ENCODE measurements at places on chromosomes 6 and 20.

GRCh38 chr6:96246563-96246962, 230.8 kb downstream of the FUT9 start:
- DNase-seq, result no peak

DNA sequence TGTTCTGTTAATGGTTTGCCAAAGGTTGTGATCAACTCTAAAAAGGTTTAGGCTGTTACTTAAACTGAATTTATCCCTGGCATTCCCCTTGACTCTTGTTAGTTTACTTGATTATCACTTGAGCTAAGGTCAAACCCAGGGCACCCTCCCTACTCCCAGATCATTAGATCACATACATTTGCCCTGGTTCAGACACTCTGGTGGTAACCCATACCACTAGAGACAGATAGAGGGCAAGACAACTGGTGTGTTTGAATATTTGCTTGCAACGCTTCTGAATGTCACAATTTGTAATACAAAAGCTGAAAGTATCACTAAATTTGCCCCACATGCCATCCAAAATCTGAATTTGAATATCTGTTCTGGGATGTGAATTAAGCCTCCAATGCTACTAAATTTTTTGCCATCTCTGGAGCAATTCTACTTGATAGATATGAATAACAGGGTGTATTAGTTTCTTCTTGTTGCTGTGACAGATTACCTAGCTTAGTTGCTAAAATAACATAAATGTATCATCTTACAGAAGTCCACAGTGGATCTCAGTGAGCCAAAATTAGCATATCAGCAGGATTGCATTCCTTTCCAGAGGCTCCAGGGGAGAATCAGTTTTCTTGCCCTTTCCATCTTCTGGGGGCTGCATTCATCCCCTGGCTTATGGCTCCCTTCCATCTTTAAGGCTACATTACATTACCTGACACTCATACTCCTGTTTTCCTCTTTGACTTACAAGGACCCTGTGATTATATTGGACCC, 45.4 kb downstream of the FIG4 start:
- DNase-seq, result no peak

DNA sequence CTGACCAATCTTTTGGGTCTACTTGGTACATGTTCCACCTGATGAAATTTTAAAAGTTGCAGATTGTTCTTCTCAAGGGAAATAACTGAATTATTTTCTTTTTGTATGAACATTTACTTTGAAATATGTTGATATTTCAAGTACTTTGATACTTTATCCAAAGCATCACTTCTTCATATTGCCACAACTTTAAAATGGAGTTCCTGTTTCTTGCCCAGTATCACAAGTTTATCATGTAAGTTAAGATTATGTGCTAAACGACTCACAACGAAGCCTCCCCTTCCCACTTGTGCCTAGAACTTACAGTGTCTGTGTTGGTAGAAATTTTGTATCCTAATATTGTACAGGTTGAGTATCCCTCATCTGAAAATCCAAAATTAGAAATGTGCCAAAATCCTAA, 108.4 kb downstream of the ARID1B start:
- DNase-seq, result no peak

GRCh38 chr6:37522836-37523235, 23.1 kb upstream of the CCDC167 start:
- DNase-seq, result no peak

DNA sequence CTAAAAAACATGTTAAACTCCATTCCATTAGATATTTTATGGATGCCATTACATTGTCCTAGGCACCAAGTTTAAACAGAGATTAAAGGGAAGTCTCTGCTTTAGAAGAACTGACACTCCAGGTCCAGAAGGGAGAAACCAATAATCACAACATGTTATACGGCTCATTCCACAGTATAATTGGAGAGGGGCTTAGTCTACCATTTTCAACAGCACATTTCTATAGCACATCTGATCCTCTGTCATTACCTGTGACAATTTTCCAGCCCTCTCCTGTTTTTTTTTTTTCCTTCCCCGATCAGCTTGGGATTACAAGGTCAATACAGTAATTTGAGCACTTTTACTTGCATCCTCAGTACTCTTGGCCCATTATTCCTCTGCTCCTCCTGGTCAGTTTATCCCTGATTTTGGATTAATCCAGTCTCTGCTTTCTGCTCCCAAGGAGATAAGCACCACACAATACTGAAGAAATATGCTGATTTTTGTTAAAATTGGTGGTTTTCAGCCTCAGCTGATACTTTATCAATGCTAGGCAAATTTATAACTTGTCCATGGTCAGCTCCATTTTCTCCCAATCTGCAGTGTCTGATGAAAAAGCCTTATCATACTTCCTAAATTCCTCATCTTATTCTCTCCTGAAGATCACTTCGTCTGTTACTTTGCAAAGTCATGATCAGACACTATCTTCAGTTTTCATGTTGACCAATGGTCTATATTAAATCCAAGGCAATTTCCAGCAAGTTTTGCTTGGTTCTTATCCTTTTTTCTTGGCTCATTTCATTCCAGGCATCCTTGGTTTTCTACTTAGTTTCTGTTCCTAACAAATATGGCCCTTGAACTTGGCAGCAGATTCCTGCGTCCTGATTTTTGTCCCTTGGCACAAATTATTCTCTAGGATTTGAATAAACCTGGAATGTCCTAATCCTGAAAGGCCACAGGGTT, 30.8 kb upstream of the SYNCRIP start:
- no peak for DNase-seq

- no peak for DNase-seq
Observed at GRCh38 chr20:56676001-56676400, 46.9 kb downstream of the TFAP2C start.

GRCh38 chr20:13765299-13765698, 19.4 kb downstream of the ESF1 start:
- DNase-seq, result no peak

GRCh38 chr6:44649365-44650025, 262.0 kb downstream of the CDC5L start:
- DNase-seq, result no peak

DNA sequence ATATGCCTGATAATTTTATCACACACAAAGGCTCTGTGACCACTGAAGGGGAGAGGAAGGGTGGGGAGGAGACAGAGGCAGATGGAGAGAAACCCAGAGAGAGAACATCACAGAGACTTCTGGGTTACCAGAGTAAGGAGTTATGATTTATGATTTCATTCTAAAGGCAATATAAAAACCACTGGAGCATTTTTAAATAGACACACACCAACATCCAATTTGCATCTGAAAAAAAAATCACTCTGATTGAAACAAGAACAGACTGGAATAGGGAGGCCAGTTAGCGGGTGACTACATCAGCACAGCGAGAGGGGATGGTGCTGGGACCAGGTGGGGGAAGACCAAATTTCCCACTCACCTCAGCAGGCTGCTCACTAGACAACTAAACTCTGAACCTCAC, 104.8 kb downstream of the AGPAT4 start:
- DNase-seq, result no peak

GRCh38 chr6:109373331-109373730, 8.9 kb downstream of the CD164 start:
- DNase-seq, result no peak

DNA sequence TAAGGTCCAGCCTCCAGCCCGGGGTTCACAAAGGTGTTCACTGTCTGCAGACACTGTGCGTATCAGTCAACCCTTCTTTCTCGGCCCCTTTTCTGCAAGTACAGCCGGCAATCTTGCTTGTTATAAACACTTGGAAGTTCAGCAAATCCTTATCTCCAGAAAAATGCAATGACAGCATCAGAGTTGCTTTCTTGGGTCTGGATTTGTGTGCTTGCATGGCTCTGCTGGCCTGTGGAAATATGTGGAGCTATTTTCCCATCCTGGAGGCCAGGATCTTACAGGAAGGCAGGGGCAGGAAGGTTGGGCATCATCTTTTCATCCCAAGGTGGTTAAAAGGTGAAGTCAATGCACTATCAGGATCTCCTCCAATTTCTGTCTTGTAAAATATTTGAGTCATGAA, 100.3 kb downstream of the SMOC2 start:
- no peak for DNase-seq

DNA sequence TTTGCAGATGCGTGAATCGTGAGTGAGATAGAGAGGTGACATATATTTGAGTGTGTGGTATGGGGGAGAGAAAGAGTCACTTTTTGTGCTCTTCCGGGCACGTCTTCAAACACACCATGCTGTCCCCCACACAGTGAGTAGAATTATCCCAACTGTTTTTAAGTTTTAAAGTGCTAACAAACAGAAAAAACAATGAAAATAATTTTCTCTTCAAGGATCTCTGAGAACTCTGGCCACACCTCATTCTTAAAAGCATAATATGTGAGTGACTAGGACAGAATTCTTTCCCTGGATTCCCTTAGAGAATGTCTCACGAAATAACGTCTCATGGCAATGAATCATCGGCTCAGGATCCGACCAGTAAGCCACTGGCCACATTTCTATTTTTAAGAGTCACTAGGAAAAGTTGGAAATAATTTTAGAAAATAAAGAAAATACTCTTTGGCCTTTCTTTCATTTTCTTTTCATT, 235.7 kb upstream of the ZNF217 start:
- no peak for DNase-seq

- no peak for DNase-seq
Observed at GRCh38 chr6:11373208-11373607, 140.7 kb upstream of the NEDD9 start.

- DNase-seq, result no peak
Observed at GRCh38 chr6:100774681-100775080, 106.4 kb downstream of the ASCC3 start.

GRCh38 chr6:15689586-15690482, 27.0 kb upstream of the DTNBP1 start:
- no peak for DNase-seq

DNA sequence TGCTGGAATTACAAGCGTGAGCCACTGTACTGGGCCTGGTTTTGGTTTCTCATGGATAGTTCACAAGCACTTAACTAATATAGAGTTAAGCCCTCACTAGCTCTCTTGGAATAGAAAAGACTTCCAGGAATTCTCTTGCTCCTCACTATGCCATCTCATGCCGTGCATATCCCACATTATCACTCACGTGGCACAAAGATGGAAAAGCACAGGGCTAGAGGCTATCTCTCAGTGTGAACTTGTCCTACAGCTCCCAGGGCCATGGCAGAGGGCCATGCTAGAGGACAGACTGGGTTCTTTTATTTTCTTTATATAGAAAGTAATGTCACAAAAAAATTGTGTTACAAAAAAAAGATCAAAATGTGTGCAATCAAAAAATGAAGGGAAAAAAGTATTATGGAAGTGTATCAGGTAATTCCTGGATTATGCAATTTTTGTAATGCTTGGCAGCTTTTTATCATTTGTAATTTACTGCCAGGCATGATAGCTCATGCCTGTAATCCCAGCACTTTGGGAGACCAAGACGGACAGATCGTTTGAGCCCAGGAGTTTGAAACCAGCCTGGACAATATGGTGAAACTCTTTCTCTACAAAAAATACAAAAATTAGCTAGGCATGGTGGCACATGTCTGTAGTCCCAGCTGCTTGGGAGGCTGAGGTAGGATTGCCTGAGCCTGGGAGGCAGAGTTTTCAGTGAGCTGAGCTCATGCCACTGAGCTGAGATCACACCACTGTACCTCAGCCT, 6.4 kb upstream of the SLC2A12 start:
- no peak for DNase-seq

DNA sequence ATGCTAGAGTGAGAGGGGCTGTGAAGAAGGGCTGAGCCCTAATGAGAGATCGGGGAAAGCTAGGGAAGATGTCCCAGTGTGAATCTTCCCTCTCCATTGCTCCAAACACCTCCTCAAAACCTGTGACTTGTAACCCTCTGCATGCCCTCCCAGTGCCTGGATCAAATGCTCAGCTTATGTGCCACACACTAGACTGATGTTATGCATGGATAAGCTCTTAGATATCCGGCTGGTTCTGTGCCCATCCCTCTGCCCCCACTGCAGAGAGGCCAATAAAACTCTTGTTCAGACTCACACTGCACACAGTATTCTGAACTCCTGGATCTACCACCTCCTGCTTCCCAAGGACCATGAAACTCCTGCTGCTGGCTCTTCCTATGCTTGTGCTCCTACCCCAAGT, at the start of gene DEFB118:
Gene DEFB118 (plus strand): TSS at position 301 of the 400 bp plus-strand sequence. CDS start 50 bp downstream, at position 351.
- no peak for DNase-seq

DNA sequence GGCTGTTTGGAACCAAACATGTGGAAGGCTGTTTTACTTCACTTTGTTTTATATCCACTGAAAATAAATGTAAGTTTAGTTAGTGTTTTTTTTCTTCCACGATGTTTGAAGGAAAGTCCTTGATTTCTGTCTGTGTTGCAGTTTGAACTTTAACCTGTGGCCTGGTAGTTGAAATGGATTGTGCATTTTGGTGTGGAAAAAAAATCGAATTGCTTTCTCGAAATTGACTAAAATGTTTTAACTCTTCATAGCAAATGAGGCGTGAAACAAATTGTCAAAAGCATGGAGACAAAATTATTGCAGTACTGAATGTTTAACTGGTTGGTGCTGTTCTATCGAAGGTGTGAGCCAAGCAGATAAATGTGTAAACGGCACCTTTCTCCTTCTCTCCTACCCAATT, 24.5 kb downstream of the ARID1B start:
- DNase-seq, result no peak

DNA sequence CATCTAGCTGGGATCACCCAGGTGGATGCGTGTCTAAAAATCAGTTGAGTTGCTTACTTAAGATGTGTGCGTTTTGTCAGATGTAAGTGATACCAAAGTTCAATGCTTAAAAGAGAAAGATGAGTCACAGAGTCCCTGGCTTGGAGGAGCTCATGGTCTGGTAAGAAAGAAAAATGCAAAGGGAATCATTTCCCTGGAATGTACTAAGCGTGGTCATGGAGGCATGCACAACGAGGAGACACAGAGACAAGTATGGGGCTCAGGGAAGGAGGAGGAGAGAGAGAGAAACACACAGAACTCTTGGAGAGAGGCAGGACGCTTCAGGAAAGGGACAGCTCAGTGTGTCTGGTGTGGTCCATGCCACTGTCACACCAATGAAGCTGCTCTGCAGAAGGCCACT, 186.9 kb upstream of the GMDS start:
- DNase-seq, result no peak
